Mammary epithelial cell (primary cell): ENCODE measurements at places on chromosomes 6 and 20. TPM values are rescaled to one million over a fixed set of nuclear protein-coding genes. Genes with fewer than 3 reads are reported as not detected.

The ADGRF1 gene
- total RNA-seq = 31.5 and 79.4 TPM in 2 replicates

The C4A gene
- total RNA-seq = 4.4 and 8.7 TPM in 2 replicates

The ECT2L gene
- total RNA-seq = under 0.01 TPM

The RAB44 gene
- 0.16 TPM in 1 of 2 replicates, not detected in the other for total RNA-seq

The AKIRIN2 gene
- 32.7 TPM for total RNA-seq

The IMPG1 gene
- not detected in 2 replicates for total RNA-seq

The RAB32 gene
- 56.5 and 65.8 TPM in 2 replicates for total RNA-seq

The SEL1L2 gene
- not detected for total RNA-seq

The EMILIN3 gene
- total RNA-seq = not detected

The MATN4 gene
- not detected for total RNA-seq

The ARMC2 gene
- total RNA-seq = 1.5 TPM

The KIF25 gene
- not detected in 2 replicates for total RNA-seq

The HSPA1L gene
- 0.37 and 0.42 TPM in 2 replicates for total RNA-seq

The FAM229B gene
- total RNA-seq = 5.2 TPM

The PPP1R18 gene
- total RNA-seq = 35.2 TPM

The TSPYL4 gene
- total RNA-seq = 13.0 and 14.5 TPM in 2 replicates

The HRH3 gene
- total RNA-seq = not detected

The PKIB gene
- 1.8 TPM for total RNA-seq

The TRIM15 gene
- not detected in 2 replicates for total RNA-seq

The SMLR1 gene
- not detected in 2 replicates for total RNA-seq

The SSTR4 gene
- not detected in 2 replicates for total RNA-seq

The HAO1 gene
- not detected in 2 replicates for total RNA-seq

The MARCKS gene
- total RNA-seq = 58.4 and 65.4 TPM in 2 replicates

The ISM1 gene
- total RNA-seq = 0.33 TPM

The C6orf132 gene
- 37.0 and 42.4 TPM in 2 replicates for total RNA-seq

The DDO gene
- total RNA-seq = 1.5 TPM

The RBPJL gene
- not detected for total RNA-seq

The MRAP2 gene
- 0.40 and 0.54 TPM in 2 replicates for total RNA-seq

The AGPAT4 gene
- 7.9 and 12.5 TPM in 2 replicates for total RNA-seq

The GHRH gene
- not detected in 2 replicates for total RNA-seq

The SLC22A7 gene
- not detected in 2 replicates for total RNA-seq

The KCNG1 gene
- 43.9 and 67.1 TPM in 2 replicates for total RNA-seq

The CDC5L gene
- total RNA-seq = 13.2 TPM

The CAGE1 gene
- under 0.01 TPM for total RNA-seq

The LY6G5B gene
- total RNA-seq = 11.5 and 12.8 TPM in 2 replicates

The CST7 gene
- total RNA-seq = not detected in 2 replicates

The DOK5 gene
- 0.17 TPM for total RNA-seq

The SYCP2 gene
- 2.3 TPM for total RNA-seq

The PACRG gene
- not detected in 2 replicates for total RNA-seq

The ZNF217 gene
- 30.8 TPM for total RNA-seq

The SHLD1 gene
- total RNA-seq = 1.0 TPM

The CNR1 gene
- total RNA-seq = not detected

The ZBTB24 gene
- total RNA-seq = 10.0 TPM

The FAM217A gene
- total RNA-seq = not detected

The TINAG gene
- total RNA-seq = not detected

The PLAGL2 gene
- 6.3 TPM for total RNA-seq
